NCI-H226 (cell line): ENCODE measurements at places on chromosomes 12 and 14.

GRCh38 chr14:48925184-48925583 lies 661.0 kb downstream of the RPS29 start:
- DNase-seq, result no peak

DNA sequence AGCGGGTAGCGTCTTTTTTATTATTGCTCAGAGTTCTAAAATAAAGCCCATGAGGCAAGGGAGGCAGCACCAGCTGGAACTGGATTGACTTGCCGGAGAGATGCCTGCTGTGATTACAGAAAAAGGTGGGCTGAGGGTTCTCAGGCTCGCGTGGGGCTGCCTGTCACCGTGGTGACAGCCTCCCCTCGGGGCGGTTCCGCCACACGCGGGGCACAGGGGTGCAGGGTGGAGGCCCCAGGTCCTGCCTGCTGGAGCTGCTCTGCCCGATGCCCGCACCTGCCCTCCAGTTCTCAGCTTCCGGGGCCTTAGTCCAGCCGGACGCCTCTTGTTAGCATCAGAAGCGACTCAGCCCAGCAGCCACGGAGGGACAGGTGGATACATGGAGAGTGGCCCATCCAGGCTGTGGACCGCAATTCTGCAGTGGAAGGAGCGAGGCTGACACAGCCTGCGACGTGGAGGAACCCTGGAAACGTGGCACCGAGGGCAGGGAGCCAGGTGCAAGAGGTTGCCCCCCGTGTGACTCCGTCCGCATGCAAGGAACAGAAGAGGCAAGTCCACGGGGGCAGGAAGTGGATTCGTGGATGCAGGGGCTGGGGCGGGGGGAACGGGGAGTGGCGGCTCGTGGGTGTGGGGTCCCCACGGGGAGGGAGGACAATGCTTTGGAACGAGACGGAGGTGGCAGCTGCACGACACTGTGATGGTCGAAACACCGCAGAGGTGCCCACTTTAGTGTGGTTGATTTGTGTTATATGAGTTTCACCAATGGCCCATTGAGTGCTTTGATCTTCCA lies 79.5 kb downstream of the GALNT9 start:
- DNase-seq, result no peak

- peak; percentile 20 for DNase-seq
Observed at GRCh38 chr12:95574799-95575452, 23.6 kb upstream of the USP44 start.

DNA sequence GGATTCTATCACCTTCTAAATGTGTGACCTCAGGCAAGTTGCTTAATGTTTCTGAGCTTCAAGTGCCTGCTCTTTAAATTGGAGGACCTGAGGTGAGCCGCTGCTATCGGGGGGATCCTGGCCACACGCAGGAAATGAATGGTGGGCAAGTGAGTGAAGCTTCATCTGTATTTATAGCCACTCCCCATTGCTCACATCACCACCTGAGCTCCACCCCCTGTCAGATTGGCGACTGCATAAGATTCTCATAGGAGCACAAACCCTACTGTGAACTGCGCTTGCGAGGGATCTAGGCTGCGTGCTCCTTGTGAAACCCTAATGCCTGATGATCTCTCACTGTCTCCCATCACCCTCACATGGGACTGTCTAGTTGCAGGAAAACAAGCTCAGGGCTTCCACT lies 158.6 kb upstream of the CCND2 start:
- DNase-seq, result no peak

- peak; percentile 52 for DNase-seq
Observed at GRCh38 chr14:64266239-64266638, 27.9 kb downstream of the ESR2 start.

DNA sequence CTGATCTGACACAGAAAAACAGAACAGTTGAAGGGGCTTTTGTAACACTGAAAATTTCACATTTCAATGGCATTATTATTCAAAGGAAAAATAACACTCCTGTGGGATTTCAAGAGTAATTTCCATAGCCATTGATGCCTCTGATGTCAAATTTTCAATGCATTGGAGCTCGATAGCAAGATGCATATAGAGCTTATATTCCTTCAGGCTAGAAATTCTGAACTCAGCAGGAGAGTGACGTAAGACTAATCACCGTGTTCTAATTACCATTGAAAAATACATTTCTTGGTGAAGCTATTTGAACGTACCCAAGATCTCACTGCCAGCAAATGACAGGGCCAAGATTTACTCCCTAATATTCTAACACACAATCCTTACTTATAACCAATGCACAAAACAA lies 854.1 kb upstream of the TMEM132C start:
- DNase-seq, result no peak

DNA sequence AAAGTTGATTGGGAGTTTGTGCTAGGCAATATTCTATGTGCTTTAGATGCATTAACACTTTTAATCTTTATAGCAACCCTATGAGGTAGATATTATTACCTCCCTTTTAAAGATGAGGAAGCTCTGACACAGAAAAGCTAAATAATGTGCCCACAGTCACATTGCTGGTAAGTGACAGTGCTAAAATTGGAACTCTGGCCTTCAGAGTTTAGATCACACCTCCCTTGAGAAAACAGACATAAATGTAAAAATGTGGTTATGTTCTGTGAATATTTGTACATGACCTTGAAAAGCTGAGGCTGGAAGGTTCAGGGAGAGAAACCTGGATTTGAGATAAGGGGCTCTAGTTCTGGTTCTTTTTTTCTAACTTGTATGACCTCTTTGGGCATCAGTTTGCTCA lies 1.9 kb downstream of the ABHD4 start:
- no peak for DNase-seq

DNA sequence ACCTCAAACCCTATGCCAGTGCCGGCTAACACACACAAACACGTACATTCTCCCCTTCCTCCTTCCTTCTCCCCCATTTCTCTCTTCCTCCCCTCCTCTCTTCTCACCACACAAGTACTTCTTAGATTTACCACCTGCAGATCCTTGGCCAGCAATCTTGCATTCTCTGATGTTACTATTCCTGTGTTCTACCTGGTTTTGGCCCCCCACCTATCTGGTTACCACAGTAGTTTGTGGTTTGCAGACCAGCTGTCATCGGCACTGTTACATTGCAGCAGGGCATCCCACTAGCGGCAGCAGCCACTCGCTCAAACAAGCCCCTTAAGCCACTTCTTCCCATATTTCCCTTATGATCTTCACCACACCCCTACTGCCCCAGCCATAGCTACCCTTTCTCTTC lies 3.9 kb downstream of the ABHD4 start:
- no peak for DNase-seq
